Left ventricle myocardium inferior (tissue), 1 donor: ENCODE measurements at places on chromosomes 5 and 9.

- peak; percentile 36 for DNase-seq
These were observed 56.7 kb upstream of the SLC28A3 start for GRCh38 chr9:84397151-84397728.

DNA sequence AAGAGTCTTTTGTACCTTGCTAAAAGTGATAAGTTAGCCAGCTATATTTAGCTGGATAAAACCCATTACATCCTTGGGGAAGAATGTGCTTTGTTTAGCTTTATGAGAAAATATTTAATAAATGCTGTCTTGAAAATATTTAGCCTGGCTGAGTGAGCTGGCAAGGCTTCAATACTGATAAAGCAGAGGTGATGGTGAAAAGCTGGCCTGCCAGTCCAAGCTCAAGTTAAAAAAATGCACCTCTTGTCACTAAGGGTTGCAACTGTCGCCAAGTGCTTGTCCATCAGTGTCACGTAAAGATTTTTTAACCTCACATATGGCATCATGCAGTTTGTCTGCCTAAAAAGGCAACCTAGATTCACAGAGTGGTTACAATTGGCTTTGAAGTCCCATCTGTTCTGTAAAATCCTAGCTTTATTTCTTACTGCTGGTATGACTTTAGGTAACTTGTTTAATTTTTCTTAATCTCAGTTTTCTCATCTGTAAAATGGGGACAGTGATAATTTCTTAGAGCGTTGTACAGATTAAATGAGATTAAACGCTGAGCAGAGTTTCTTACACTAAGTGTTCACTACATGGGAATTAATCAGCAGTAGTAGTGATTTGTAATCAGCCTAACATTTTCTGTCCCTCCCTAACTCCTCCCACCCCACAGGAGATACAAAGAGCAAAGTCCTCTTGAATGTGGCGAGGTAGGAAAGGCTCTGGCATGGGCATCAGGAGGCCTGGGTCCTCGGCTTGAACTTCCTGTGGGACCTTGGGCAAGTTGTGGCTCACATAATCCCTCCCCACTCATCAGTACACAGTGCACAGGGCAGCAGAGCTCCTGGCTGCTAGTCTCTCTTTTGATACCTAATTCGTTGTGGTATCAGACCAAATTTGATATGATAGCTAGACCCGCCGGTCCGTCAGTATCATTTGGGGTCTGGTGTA lies 48.7 kb downstream of the PIK3R1 start:
- peak; percentile 35 for DNase-seq

GRCh38 chr5:133322743-133323142 lies 270.9 kb downstream of the HSPA4 start:
- DNase-seq, result no peak

DNA sequence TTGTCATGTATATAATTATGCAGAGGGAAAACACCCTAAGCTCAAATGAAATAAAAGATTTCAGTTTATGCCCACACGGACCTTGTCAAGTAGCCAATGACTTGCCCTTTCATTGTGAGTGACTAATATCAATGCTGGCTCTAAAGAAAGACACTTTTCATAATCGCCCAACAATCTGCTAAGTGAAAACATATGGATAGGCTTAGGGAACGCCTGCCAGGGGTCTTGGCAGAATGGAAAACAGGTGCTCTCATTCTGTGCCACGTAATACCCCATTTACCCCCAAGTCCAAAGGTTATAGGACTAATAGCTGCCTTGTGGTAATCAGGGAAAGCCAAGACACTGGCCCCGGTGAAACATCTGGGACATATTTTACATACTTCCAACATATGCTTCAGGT lies 157.7 kb downstream of the SLF1 start:
- no peak for DNase-seq

GRCh38 chr5:13910201-13910600 lies 34.3 kb downstream of the DNAH5 start:
- no peak for DNase-seq

DNA sequence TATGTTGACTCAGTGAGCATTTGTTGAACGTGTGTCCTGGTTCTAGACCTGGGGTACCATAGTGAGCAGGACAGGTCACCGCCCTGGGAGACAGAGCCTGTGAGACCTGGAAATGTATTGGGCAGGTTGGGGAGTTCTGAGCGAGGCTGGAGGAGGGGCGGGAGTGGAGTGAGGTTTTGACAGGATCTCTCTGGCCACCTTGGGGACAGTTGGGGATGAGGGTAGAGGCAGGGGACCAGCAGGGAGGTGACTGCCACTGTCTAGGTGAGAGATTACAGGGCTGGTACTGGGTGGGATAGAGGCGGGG lies 7.4 kb downstream of the WNK2 start:
- no peak for DNase-seq

- DNase-seq, result peak; percentile 83
These were observed 12.6 kb upstream of the SPARC start for GRCh38 chr5:151699071-151699901.

GRCh38 chr5:37272511-37272910 lies 23.3 kb upstream of the CPLANE1 start:
- DNase-seq, result no peak

GRCh38 chr9:115200711-115201505 lies 83.0 kb upstream of the TNC start:
- DNase-seq, result no peak

DNA sequence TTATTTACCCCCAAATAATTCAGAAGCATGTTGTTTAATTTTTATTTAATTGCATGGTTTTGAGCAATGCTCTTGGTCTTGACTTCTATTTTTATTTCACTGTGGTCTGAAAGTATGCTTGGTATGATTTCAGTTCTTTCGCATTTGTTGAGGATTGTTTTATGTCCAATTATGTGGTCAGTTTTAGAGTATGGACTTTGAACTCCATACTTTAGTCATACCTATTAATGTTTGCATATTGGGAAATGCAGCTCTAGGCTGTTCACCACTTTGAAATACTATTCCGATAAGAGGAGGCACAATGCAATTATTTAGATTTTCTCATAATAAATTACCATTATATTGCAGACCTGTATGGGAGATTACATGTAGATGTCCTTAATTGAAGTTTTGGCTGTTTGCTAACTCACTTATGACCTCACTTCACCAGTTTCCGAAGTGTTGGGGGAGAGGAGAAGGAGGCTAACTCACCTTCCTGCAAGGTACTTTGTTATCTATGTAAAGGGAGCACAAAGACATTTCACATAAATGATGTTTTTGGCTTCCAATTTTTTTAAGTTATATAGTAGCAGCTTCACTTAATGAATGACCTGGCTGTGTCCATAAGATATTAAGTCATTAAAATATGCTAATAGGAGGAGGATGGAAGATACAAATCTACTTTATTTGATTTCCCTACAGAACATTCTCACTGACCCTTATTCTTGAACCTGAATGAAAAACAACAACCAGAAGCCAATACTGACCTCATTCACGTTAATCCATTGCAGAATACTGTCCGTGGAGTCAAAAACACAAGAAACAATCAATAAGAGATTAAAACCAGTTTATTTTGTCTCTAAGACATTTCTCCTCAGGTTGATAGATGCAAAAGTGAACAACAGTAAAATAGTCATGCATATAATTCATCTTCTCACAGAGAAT lies 970.3 kb upstream of the ARRDC3 start:
- DNase-seq, result no peak

DNA sequence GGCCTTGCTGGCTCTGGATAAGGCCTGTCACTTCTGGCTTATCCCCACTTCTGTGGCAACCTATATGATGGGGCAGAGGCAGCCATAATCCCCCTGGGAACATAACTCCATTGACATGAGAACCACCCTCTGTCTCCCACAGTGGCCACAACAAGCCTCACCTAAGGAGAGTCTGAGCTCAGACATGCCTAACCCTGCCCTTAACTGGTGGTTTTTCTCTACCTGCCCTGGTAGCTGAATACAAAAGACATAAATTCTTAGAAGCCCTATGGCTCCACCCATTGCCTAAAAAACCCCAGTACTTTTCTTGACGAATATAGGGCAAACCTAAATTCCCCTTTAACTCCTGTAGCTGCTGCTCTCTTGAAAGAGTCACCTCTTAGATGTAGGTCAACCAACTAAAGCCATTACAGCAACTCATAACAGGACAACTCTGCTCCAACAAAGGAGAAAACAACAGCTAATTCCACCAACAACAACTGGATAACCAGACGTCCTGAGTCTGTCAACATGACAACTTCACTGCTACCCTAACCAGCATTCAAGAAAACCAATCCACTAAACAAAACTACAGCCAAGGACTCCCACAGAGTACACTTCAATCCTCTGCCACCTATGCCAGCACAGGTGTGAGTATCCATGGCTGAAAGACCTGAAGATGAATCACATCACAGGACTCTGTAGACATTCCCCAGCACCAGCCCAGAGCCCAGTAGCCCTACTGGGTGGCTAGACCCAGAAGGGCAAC lies 427.7 kb downstream of the PRELID2 start:
- DNase-seq, result no peak

DNA sequence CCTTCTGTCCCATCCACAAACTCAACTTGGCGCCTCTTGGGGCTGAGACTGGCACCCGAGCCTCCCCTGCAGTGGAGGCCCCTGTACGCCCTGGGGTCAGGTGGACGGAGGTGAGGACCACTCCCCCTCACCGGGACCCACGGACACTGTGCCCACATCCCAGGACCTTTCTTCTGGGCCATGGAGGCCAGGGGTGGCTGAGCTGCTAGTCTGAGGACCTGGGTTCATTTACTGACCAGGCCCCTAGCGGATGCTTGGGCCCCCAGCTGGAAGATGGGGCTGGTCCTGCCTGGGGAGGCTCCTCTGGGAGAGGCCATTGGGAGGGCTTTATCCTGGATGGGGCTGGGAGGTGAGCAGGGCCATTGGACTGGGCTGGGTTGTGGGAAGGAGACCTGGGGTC lies 16.9 kb upstream of the SLC6A19 start:
- DNase-seq, result peak; percentile 8

GRCh38 chr5:178587763-178588611 lies 2.2 kb downstream of the COL23A1 start:
- DNase-seq, result no peak

- no peak for DNase-seq
These were observed 50.0 kb upstream of the LRRTM2 start for GRCh38 chr5:138925090-138925635.

DNA sequence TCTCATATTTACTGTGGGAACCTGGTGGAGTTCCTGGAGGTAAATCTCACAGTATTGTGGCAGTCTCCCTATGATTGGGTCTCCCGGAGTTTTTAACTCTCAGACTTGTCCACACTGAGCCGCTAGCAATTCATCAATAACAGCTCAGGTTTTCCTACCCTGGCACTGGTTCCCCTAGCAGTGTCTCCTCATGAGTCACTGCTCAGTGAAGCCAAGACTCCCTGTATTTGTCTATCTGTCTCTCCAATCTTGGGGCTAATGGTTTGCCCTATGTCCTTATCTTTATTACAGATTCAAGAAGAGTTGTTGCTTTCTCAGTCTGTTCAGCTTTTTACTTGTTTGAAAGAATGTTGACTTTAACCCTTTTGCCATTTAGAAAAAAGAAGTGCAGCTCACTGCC lies 176.7 kb upstream of the FGF10 start:
- DNase-seq, result no peak

GRCh38 chr5:114417519-114417918 lies 55.6 kb downstream of the KCNN2 start:
- DNase-seq, result no peak

- DNase-seq, result no peak
These were observed 48.8 kb downstream of the BARX1 start for GRCh38 chr9:93906195-93906880.

DNA sequence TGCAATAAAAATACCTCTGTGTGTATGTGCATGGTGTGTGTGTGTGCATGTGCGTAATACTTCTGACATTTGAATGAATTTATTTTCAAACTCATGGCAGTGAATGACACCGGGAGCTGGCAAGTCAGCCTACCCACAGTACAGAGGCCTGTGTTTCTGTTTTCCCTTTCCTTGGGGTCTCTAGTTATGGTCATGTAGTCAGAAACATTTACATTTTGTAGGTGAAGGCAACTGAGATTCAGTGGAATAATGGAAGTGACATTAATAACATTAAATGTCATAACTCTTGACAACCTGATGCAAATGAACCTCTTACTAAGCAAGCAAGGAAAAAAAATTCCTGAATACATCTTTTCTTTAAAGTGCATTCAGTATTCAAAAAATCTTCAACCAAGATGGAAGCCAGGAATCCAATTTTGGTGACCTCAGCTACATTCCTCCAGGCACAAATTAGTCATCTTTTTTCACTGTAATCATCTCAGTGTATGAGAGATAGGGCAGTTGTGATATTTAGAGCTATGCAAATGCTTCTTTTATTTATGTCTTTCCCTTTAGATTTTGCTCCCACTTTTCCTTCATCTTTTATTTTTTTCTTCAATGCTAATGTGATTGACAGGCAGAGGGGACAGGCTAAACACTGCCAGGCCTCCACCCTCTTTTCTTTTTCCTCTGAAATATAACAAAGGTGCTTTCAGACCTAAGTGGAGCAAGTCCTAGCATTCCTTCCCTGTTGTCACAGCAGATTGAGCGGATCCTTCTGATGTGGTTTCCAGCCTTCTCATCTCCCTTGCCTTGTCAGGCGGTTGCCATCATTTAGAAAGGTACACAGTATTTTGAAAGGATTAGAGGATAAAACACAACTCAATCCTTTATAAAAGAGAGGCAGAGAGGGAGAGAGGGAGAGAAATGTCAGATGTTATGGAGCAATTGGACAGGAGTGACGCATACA lies 569.8 kb upstream of the ADAMTS16 start:
- no peak for DNase-seq

DNA sequence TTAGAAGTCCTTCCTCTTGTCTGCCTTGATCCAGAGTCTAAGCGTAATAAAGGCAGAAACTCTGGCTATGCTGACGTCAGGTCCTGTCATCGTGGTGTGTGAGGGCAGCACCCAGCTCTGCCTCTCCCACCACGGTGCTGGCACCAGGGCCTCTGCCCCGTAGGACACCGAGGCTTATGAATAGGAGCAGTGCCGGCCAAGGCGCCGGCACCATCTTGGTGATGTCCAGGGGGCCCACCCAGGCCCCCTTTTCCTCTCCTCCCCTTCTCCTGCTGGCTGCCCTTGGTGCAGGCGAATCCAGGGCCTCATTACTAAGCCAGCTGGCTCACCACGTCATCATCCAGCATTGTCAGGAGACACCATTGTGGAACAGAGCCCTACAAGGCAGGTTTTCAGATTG lies 252.3 kb downstream of the FANCC start:
- no peak for DNase-seq

GRCh38 chr5:78288246-78288645 lies 6.3 kb downstream of the AP3B1 start:
- no peak for DNase-seq

- peak; percentile 57 for DNase-seq
These were observed 12.7 kb downstream of the STK10 start for GRCh38 chr5:172175263-172175719.

DNA sequence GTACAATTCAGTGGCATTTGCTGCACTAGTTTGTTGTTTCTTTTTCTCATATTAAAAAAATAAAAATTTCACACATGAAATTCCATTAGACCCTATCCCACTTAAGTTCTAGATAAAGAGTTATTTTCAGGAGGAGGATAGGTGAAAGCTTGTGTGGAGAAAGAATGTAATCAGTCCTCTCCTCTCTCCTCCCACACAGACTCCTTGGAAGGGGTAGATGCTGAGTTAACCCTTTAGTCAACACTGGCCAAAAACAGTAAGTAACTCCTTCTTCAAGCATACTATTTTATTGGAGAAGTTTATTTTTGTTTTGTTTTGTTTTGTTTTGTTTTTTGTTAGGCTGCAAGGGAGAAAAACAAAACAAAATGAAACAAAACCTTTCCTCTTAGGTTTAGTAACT lies 30.6 kb upstream of the LMNB1 start:
- no peak for DNase-seq

GRCh38 chr5:118236108-118236849 lies 752.1 kb downstream of the DTWD2 start:
- DNase-seq, result no peak

GRCh38 chr5:57887851-57888621 lies 405.4 kb upstream of the ACTBL2 start:
- no peak for DNase-seq
